Ovary (tissue), 10 donors: ENCODE measurements at places on chromosomes 6 and 20. TPM values are rescaled to one million over a fixed set of nuclear protein-coding genes. Genes with fewer than 3 reads are reported as not detected.

GRCh38 chr6:80468398-80468797 is 361.9 kb downstream of the BCKDHB start:
- H3K27ac ChIP-seq: no peak overlapping the region
- no peak overlapping the region for H3K4me3 ChIP-seq
- H3K36me3 ChIP-seq: no peaks in the 10 kb centered on the region
- H3K4me1 ChIP-seq: no peaks in the 10 kb centered on the region
- no peak for DNase-seq

DNA sequence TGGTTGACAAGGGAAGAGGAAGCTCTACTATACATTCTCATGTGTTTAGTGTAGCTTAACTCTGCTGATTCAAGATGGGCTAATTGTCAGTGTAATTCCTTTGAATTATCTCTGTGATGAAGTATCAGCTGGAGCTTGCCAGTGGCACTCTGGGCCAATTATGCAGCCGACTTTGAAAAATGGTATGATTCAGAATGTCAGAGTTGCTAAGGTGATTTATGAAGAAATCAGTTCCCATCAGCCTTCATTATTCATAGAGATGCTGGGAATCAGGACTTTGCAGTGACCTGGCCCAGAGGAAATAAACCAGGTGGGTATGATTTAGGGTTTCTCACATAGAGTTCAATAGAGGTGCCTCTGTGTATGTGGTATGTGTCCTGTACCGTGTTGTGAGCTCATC is 33.4 kb downstream of the KCNS1 start:
- H3K4me1 ChIP-seq: no peaks in the 10 kb centered on the region
- no peaks in the 10 kb centered on the region for H3K36me3 ChIP-seq
- no peak overlapping the region for H3K4me3 ChIP-seq
- H3K27me3 ChIP-seq: no peaks in the 10 kb centered on the region
- no peak overlapping the region for H3K27ac ChIP-seq

The IL17F gene
- not detected for total RNA-seq

The CEBPB gene
- 84.1 TPM for total RNA-seq

GRCh38 chr6:134680433-134680832 is 269.5 kb downstream of the ALDH8A1 start:
- no peak overlapping the region for H3K27ac ChIP-seq
- no peaks in the 10 kb centered on the region for H3K27me3 ChIP-seq
- no peaks in the 10 kb centered on the region for H3K36me3 ChIP-seq
- DNase-seq: no peak

The INSM1 gene
- total RNA-seq: not detected

- H3K27me3 ChIP-seq: no peaks in the 10 kb centered on the region
- H3K36me3 ChIP-seq: no peaks in the 10 kb centered on the region
- no peaks in the 10 kb centered on the region for H3K4me1 ChIP-seq
- no peak for DNase-seq
These were observed 12.6 kb upstream of the EIF2S2 start for GRCh38 chr20:34124469-34125249.
